Thymus (tissue), 14 donors: ENCODE measurements at places on chromosomes 3 and 15.

DNA sequence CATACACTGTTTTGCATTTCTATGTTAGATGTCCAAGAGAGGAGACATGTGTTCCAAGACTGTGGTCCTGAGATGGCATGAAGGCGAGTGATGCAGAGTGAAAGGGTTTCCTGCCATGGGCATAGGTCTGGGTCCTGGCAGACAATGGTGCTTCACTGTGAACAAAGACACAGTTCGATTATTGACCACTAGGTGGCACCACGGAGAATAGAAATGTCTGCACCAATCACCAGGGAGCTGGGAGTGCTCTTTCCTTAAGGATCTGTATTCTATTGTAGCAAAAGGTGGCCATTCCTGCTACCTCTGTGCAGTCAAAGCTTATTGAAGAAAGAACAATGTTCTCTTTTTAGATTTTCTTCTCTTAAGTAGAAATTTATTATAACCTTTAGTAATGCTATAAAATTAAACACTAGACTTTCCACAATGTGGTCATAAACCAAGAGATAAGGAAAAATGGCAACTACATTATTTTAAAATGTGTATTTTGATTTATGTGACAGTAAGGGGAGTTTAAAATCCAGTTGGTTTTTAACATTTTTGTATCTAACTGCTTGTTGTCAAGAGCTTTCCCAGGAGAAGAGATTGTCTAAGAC lies 88.7 kb downstream of the GABRG3 start:
- no peak for DNase-seq

DNA sequence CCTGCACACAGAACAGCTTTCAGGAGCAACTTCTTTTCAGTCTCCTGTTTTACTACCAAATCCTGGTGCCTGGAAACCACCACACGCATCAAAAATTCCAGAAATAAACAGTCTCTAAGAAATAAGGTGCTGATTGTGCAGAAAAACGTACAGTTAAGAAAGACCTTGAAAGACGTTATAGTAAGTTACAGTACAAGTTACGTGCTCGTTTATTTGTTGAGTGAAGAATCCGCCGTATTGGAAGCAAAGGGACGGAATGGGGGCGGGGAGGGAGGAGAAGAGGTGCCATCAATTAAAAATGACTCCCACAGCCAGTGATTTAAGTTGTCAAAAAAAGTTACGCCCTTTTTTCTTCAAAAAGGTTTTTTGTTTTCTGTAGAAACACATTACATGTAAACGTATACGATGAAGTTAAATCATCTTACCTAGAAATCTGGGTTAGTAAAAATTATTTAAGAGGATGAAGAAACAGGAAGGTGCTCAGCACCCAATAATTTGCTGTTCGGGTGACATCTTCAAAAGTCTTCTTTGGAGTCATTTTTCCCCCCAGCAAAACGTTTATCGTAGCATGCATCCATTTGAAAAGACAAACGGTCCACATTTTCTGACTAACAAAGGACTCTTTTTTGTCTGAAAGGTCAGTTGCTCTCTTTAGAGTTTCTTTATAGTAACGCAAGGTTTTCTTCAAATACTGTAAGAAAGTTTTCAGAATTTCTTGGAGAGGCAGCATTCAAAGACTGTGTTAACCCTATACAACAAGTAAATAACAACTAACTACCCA lies 782 bp upstream of the UACA start:
- no peak for DNase-seq

DNA sequence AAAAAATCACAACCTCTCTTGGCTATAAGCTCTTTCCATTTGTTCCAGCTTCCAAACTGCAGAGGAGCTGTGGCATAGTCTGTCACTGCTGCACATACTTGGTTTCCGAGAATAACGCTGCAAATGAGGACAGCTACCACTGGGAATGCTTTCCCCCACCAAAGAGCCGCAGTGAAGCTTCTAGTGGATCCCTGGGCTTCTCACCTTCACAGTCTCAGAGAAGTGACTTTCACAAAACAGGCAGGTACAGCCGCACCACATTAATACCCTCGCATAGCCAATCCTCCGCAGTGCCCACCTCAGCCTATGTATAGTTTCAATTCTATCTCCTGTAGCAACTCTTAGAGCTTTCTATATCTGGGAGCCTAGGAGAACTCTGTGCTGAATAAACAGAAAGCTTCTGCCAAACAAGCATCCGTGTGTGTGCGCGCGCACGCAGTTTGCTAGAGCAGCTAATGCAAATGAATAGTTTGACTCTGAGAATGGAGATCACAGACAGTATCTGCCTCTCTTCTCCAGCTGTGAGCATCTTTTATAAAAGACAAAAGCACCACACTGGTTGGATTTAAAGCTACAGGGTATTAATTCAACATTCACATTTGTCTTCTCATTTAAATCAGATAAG lies 81.9 kb upstream of the PLXND1 start:
- DNase-seq, result no peak

DNA sequence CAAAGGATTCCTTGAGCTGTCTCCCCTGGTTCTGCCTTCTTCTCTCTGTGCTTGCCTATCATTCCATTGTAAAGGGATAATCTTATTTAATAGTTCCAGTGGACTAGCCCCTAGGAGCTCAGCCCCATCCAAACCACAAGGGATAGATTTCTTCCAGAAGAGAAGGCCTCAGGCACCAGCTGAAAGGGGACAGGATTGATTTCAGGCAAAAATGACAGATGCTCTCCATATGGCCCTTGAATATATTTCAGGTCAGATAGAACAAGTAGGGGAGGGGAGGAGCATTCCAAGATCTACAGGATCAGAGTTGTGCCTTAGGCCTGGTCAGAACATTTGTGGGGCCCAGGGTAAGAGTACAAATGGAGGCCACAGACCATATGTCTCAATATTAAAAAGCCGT lies 85.3 kb downstream of the RPLP1 start:
- no peak for DNase-seq

- DNase-seq, result no peak
Measured at GRCh38 chr3:54240309-54240708, 118.0 kb downstream of the CACNA2D3 start.

DNA sequence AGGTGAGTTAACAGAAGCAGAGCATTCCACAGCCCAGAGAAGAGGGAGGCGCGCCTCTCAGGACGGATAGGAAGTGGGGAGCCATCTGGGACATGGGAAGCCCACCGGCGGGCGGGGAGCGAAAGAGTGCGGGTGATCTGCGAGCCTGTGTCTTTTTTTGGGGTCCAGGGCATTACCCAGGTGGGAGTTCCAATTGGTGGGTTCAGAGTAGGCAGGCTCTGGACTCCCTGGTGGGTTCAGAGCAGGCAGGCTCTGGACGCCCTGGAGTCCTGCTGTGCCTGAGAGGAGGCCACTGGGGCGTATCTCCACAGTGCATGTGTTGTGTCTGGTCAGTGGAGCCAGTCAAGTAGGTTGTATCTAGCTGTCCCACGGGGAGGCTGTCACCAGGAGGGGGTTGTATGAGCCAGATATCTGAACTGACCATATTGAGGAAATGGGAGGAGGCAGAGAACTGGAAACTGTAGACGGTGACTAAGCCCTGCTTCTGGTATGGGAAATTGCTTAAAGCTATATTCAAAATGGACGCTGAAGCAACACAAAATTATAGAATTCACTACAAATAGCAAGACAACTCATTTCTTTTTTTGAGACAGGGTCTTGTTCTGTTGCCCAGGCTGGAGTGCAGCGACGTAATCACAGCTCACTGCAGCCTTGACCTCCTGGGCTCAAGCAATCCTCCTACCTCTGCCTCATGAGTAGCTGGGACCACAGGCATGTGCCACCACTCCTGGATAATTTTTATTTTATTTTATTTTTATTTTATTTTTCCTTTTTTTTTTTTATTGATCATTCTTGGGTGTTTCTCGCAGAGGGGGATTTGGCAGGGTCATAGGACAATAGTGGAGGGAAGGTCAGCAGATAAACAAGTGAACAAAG lies 34.5 kb upstream of the CHST2 start:
- DNase-seq, result no peak

GRCh38 chr15:63156755-63157117 lies 541 bp downstream of the RPS27L start:
- DNase-seq, result peak; percentile 6

DNA sequence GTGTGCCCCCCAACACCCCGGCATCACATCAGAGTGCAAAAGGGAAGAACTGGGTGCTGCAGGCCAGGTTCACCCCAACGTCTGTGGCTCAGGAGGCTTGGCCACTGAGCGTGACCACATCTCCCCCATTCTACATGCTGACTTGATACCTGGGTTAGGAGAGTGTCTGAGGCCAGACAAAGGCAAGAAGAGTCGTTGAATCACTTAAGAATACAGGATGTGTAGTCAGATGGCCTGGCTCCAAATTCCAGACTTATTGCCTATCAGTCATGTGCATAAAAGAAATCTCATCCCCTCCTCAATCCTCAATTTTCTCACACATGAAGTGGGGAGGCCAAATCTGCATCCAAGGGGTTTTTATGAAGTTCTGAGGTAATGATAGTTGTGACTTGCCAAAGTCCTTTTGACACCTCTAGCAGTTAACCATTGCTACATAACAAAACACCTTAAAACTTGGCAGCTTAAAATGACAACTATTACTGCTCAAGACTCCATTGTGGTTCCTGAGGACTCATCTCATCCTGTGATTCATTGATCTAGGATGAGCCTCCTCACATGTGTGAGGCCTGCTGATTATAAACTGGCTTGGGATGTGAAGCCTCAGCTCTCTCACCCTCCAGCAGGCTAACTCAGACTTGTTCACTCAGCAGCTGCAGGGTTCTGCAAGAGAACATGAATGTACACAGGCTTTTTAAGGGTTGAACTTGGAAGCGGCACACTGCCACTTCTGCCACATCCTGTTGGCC lies 138.8 kb upstream of the TLE3 start:
- DNase-seq, result no peak

DNA sequence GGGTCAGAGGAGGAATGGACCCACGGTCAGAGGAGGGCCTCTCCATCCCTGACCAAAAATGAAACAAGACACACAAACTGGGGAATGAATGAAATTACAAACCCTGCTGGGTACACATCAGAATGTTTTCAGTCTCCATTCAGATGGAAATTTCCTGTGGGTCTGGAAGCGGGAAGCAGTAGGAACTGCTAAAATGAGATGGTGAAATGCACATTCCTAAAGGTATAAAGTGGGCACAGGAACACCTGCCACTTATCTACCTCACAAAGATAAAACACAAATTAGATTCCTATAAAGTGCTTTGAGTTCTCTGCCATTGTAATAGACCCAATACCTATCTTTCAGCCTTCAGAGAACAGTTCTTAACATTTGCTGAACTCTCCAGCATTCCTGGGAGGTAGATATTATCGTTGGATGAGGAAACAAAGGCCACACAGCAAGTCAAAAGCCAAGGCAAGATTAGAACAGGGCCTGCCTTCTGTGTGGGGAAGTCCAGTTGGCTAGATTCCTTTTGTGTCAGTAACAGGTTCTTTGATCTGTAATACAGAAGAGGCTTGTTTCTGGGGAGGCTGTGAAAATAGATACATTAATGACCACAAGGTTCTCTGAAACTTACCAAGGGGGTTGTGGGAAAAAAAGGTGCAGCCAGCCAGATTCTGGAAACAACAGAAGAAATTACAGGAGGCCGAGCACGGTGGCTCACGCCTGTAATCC lies 98.4 kb downstream of the IGF2BP2 start:
- no peak for DNase-seq

- DNase-seq, result no peak
Measured at GRCh38 chr15:96851613-96852012, 521.1 kb downstream of the NR2F2 start.

DNA sequence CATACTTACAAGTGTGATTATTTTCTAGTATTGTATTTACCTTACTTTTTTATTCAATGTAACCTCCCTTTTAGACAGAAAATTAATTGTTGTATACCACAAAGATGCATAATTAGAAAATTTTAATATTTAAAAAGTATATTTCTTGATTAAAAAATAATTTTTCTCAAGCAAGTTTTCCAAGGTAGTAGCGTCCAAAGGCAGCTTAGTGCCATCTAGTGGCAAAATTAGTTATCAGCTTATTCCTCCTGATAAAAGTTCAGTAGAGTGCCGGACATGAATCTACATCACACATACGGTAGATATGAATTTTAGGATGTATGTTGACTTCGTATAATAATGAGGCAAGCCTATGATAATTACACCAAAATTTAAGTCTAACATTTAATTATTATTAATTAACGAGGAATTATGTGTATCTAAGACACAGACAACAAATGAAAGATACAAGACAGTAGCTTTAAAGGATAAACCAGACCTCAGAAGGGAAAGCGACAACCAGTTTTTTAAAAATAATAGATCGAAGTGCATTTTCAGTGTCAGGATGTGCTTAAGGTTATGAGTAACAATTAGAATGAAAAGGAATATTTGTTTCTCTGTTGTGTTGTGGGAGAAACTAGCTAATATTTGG lies 405.9 kb downstream of the ROBO1 start:
- DNase-seq, result no peak

DNA sequence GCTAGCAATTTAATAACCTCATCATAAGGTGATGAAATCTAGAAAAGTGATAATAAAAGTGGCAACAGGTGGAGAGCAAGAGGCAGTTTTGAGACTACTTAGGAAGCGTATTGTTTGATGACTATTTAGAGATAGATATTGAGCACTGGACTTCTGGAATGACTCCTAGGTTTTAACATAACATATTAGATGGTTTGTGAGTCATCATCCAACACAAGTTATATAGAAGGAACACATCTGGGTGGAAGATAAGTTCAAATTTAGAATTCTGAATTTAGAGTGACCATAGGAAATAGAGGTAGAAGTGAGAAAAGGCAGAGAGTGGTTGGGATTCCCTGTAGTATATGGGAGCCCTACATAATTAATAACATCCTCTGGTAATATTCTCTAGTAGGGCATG lies 282.8 kb upstream of the ALCAM start:
- DNase-seq, result no peak

DNA sequence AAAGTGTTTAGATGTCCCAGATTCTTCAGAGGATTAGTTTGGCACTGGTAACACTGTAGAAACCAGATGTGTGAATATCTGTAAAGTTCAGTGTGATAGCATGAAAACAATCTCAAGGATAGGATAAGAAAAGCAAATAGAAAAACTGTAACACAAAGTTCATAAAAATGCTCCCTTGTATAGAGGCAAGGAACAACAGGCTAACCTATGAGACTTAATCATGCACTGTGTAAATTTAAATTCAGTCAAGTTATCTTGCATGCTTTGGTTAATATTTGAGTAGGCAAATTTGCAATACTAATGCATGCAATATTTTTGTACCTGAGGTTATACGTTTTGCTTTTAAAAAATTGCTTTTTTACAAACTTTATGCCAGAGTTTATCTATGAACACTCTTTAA lies 144.4 kb downstream of the USP13 start:
- DNase-seq, result no peak

- DNase-seq, result no peak
Measured at GRCh38 chr3:159892171-159892795, 96.4 kb upstream of the IL12A start.

GRCh38 chr15:70035719-70036077 lies 62.0 kb downstream of the TLE3 start:
- DNase-seq, result no peak

DNA sequence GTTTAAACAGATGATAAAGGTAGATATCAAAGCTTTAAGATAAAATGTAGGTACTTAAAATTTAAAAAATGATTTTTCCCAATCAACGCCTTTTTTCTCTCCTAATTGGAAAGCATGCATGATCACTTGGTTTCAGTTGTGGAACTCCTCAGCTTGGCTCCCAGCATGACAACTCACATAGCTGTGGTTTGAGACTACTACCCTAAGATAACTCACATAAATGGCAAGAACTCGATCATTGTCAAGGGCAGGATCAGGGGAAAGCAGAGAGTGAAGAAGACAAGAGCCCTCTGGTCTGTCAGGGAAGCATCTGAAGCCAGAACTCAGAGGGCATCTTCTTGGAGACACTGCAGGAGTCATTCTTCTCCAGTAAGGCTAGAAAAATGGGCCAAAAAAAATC lies 516.7 kb downstream of the NTRK3 start:
- no peak for DNase-seq

- no peak for DNase-seq
Measured at GRCh38 chr3:4979428-4980228, at the start of gene BHLHE40. Gene BHLHE40 (plus strand): TSS chr3:4979437. CDS start chr3:4979719, 282 bp downstream.
